ENCODE measurements at places on chromosomes 11 and 22.

DNA sequence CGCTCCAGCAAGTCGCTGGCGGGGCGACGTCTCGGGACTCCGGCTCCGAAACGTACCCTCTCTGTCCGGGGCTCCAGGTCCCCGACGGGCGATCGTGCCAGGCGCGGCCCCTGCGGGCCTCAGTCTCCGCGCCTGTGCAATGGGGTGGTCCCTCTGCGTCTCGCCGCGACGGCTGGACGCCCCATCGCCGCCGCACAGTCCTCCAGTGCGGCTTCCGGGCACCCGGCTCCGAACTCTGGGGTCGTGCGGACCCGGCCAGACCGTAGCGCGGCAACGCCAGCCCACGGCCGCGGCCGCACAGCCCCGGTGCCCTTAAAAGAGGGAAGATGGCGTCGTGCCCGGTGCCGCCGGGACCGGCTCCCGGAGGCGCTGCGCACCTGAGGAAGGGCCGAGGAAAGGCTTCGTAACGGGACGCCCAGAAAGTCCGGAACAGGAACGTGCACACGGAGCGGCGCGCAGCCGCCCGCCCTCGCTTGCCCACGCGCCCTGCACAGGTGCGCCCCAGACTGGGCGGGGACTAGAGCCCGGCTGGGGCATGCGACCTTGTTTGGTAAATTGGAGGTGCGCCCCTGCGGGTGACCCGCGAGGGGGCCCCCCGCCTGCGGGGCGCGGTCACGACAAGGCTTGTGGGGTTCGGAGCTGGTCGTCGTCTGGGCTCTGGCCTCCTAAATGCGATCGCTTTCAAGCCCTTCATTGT lies 525 bp downstream of the BIK start:
- no peak for DNase-seq

- no peak for DNase-seq
Observed at GRCh38 chr11:114821621-114822412, 143.5 kb downstream of the NXPE2 start.

DNA sequence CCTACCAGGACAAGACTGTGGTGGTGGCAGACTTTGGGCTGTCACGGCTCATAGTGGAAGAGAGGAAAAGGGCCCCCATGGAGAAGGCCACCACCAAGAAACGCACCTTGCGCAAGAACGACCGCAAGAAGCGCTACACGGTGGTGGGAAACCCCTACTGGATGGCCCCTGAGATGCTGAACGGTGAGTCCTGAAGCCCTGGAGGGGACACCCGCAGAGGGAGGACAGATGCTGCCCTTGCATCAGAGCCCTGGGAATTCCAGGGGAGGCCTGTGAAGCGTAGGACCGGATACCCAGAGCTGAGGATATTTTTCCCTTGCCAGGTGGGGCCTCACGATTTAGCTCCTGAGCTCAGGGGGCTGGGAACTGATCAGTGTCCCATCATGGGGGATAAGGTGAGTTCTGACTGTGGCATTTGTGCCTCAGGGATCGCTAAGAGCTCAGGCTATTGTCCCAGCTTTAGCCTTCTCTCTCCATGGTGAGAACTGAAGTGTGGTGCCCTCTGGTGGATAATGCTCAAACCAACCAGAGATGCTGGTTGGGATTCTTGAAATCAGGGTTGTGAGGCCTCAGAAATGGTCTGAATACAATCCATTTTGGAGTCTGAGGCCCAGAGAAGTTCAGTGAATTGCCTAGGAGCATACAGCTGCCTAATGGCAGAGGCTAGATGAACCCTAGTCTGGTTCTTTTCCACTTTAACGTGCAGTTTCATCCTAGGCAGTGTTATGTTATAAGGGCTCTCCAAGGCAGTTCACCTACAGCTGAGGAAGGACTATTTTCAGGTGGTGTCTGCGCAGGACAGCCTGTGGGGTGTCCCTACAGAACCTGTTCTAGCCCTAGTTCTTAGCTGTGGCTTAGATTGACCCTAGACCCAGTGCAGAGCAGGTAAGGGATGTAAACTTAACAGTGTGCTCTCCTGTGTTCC lies 19.5 kb downstream of the PIK3IP1 start:
- no peak for DNase-seq

GRCh38 chr11:65591939-65592857 lies 3.4 kb downstream of the KCNK7 start:
- no peak for DNase-seq

- no peak for DNase-seq
Observed at GRCh38 chr11:12102588-12103410, 7.6 kb upstream of the MICAL2 start.

- DNase-seq: no peak
Observed at GRCh38 chr11:13594044-13594443, 74.4 kb upstream of the FAR1 start.

- no peak for DNase-seq
Observed at GRCh38 chr11:77854838-77855237, 33.9 kb downstream of the AAMDC start.

DNA sequence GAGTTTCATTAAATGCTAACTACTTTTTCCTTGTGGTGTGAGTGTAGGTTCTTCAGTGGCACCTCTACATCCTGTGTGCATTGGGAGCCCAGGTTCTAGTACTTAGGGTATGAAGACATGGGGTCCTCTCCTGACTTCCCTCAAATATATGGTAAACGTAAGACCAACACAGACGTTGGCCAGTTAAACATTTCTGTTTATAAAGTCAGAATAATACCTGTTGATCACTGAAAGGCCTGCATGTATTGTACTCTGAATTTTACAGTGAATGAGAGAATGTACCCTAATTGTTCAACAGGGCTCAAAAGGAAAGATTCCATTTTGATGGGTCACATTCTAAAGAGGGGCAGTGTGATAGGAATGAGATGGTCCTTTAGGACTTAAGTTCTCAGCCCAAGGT lies 3.2 kb downstream of the RPL27A start:
- no peak for DNase-seq

- no peak for DNase-seq
Observed at GRCh38 chr22:46357711-46358520, 22.4 kb downstream of the TRMU start.

DNA sequence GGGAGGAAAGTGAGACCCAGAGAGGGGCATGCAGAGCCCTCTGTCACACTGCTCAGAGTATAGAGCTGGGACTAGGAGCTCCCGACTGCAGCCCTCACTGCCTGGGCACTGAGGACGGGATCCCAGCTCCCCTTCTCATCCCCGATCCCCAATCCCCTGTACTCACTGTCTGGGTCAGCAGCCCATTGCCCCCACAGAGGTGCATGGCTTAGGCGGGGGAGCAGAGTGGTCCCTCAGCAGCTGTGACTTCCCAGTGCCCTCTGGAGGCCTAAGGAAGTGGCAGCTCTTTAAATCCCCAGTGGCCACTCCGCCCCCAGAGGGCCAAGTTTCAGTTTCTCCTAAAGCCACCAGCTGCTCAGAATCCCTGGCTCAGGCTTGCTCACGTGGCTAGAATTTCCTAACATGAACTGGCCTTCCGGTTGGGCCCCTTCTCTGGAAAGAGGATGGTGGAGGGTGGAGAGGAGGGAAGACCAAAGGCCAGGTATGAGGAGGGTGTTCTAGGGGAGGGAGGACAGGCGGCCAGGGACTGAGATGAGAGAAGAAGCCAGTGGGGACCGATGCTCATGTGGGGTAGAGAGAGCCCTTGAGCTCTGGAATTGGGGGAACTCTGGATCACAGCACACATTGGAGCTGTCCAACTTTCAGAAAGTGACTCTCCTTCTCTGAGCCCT lies at the start of gene BATF2:
BATF2 (minus strand) TSS at position 262 of the 671 bp plus-strand sequence; CDS start at position 205, 57 bp downstream.
- peak; percentile 51 for DNase-seq

DNA sequence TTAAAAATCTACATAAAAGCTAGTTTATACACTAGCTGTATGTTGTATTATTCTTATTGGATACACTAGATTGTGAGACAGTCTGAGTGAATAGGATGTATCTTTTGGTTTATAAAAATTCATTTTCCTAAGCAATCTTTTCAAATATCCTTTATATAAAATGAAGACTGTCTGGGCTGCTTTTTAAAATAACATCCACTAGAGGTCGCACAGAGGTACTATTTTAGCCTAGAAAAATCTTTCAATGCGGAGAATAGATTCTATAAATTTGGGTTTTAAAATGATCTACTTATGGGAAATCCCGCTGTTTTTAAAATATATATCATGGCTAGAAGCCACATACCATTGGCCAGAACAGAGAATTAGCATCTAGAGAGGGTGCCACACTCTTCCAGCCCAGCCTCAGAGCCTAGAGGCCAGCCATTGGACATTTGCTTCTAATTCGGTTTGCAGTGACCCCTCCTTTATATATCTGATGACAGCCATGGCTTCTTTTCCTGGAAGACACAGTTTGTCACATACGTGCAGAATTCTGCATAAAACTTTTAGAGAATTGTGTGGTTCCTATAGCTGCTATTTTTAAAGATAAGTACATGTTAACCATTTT lies 7.3 kb downstream of the C11orf97 start:
- DNase-seq: peak; percentile 9

DNA sequence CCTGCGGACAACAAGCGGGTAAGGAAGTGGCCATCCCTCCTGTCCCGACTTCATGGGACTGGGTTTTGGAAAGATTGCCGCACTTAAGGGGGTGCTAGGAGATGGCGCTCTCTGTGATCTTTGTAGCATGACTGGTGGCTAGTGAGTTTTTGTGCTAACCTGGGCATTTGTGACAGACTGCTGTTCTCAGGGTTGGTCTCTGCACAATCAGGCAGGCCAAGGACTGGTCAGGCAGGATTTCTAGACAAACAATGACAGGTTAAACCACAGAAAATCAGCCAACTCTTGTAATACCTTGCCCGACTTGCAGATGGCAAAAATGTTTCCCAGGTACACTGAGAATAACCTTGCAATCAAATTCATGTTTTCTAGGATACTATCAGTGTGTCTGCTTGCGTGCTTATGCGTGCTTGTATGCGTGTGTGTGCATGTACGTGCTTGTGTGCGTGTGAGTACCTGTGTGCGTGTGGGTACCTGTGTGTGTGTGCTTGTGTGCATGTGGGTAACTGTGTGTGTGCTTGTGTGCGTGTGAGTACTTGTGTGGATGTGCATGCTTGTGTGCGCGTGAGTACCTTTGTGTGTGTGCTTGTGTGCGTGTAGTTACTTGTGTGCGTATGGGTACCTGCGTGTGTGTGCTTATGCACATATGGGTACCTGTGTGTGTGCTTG lies 25.6 kb upstream of the SORL1-AS1 start:
- no peak for DNase-seq

DNA sequence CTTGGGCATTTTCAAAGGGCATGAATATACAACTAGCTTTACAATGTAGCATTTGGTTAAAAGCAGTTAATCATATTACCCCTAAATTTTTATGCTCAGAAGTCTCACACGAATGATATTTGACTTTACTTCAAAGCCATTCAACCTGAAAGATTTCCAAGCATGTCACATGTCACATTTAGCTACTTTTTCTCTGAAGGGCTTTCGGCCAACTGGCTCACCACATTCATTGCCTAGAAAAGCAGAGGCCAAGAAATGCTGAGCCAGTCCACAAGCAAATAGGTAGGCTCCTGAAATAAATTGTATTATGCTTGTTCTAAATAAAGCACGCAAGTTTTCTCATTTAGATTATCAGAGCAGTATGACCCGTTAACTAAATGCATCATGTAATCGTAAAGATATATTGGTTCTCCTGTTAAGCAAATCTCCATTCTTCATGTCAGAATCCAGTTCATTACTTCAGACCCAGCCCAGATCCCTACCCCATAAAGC lies 30.6 kb downstream of the PAX6 start:
- DNase-seq: no peak

- no peak for DNase-seq
Observed at GRCh38 chr11:91587131-91587530, 637.5 kb upstream of the FAT3 start.

DNA sequence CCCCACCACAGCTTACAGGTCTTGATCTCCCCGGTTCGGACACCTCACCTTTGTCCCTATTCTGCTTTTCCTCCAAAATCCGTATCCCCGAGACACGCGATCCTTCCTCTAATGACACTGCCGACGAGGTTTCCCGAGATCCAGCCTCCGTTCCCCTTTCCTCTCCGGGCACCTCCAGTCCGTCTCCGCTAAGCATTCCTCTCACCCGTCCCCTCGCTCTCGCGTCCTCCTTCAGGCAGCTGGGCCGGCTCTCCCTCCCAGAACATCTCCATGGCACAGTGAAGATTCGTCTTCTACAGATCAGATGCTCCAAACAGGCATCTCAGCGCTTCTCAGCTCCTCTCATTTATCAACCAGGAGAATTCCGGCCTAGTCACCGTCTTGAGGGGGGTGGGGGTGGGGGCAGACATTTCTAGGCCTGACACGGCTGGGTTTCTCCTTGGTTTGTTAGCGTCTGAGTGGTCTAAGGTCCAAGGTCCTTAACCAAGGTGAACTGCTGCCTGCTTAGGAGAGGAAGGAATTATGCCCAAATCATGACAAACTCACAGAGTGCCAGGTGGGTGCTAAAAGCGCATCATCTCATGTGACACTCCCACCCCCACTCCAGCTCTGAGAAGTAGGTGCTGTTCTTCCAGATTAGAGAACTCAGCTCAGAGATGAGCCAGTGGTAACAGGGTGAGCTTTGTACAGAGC lies at the start of gene SPTBN2:
SPTBN2 (minus strand) TSS at position 524 of the 693 bp plus-strand sequence. CDS start 7,976 bp downstream, outside the sequence.
- no peak for DNase-seq

GRCh38 chr22:36252754-36253522 lies at the start of gene APOL1:
Gene APOL1 (plus strand): TSS chr22:36253133. CDS start chr22:36254956, 1,823 bp downstream.
- DNase-seq: no peak

DNA sequence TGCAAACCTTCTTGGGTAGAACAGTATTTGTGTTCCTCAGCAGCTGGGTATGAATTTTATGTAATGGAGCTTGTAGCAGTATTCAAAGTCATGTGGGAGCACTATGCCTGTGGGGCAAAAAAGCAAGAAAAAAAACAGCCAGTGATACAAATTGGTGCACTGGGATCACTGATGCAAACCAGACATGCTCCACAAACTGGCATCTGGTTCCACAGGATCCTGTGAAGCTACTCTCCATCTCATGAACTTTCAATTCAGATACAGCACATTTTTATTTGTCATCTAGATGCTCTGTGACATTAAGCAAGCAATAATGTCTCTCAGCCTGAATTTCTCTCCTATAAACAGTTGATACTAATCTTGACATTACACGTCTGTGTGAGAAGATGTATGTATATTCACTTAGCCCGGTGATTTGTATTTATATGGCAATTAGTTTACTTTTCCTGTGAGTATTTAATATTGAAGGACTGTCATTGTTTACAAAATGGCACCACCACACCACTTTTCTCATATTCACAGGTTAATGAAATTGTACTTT lies 208.5 kb upstream of the GRIA4 start:
- no peak for DNase-seq

DNA sequence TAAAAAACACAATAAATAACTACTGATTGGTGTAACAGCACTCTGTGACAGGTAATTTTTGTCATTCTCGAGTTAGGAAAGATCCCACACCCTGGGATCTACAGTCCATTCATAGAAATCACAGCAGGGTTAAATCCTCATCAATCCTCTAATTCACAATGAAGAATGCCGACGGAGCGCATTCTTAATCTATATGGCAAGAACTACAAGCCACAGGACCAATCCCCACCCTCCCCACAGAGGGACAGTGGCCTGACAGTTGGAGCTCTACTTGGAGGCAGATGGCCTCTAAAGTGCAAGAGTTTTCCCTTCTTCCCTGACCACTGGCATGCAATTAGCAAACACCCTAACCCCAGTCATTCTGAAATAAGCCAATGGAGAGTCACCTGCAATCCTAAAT lies 34.2 kb downstream of the TCF20 start:
- DNase-seq: no peak
